ENCODE measurements at places on chromosomes 2 and 18. TPM values are rescaled to one million over a fixed set of nuclear protein-coding genes. Genes with fewer than 3 reads are reported as not detected.

SGPP2 gene
- total RNA-seq, result 0.57 TPM

STAM2 gene
- total RNA-seq, result 14.6 TPM

PSMA8 gene
- not detected for total RNA-seq

UGT1A10 gene
- not detected for total RNA-seq

PROM2 gene
- total RNA-seq, result 147 TPM

CCDC148 gene
- total RNA-seq, result 1.8 TPM

DYSF gene
- total RNA-seq, result 10.6 TPM

LRRTM1 gene
- total RNA-seq, result not detected

SH3BP4 gene
- total RNA-seq, result 135 TPM

CRYBA2 gene
- not detected for total RNA-seq

IL1A gene
- 0.55 TPM for total RNA-seq

APCDD1 gene
- total RNA-seq, result not detected

HRH4 gene
- total RNA-seq, result 0.18 TPM

MYO5B gene
- total RNA-seq, result 25.4 TPM

XIRP2 gene
- total RNA-seq, result not detected

CDKL4 gene
- not detected for total RNA-seq

ESPNL gene
- 1.1 TPM for total RNA-seq

ANKRD30B gene
- total RNA-seq, result not detected

HOXD3 gene
- total RNA-seq, result not detected

TNS1 gene
- total RNA-seq, result 6.0 TPM

CGREF1 gene
- 0.37 TPM for total RNA-seq

GPR155 gene
- total RNA-seq, result 0.18 TPM

IL18RAP gene
- total RNA-seq, result not detected

ARHGAP28 gene
- not detected for total RNA-seq

ERFE gene
- total RNA-seq, result 18.3 TPM

SMYD1 gene
- total RNA-seq, result not detected

PARD3B gene
- 7.6 TPM for total RNA-seq

FOXD4L1 gene
- 0.43 TPM for total RNA-seq

KATNAL2 gene
- total RNA-seq, result 9.4 TPM

CNDP1 gene
- total RNA-seq, result not detected

CPO gene
- not detected for total RNA-seq

TEX44 gene
- not detected for total RNA-seq

NOSTRIN gene
- total RNA-seq, result 0.68 TPM

HOXD12 gene
- total RNA-seq, result not detected

RIT2 gene
- not detected for total RNA-seq

SERPINB3 gene
- total RNA-seq, result not detected

RBKS gene
- total RNA-seq, result 6.8 TPM

REG3G gene
- total RNA-seq, result not detected

POTEI gene
- total RNA-seq, result not detected

BOLL gene
- total RNA-seq, result not detected

CYTIP gene
- total RNA-seq, result not detected

NTSR2 gene
- total RNA-seq, result not detected

THSD7B gene
- total RNA-seq, result not detected

SH3RF3 gene
- total RNA-seq, result 6.1 TPM

ABCB11 gene
- total RNA-seq, result not detected

NEU4 gene
- 0.92 TPM for total RNA-seq

DAPL1 gene
- not detected for total RNA-seq

IL36A gene
- total RNA-seq, result not detected

SOS1 gene
- total RNA-seq, result 34.7 TPM

C1GALT1C1L gene
- total RNA-seq, result 4.6 TPM

All from PC-9 (cell line).